ENCODE measurements at places on chromosomes 5 and 9.

DNA sequence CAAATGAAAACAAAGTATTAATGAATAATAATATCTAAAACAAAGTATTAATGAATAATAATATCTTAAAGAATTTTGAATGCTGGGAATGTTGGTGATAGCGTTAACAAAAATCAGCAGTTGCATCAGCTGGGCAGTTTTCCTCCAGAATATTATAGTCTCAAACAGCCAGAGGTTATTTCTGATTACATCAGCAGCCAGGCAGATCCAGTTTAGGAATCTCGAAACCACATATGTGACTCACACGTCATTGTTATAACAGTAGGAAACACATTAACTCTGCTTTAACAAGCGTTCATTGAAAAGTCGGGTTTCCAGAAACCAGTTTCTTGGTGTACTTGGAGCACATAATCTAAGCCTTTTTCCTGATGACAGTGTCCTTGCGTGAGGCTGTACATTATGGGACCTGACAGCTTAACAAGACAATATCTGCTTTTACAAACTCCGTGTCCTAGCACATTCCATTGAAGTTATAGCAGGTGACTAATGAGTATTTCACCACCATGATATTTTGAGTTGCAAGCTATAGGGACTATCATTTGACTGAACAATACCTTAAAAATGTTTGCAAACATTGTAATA, 559.5 kb upstream of the KLF4 start:
- no peak for DNase-seq

- DNase-seq, result no peak
Measured at GRCh38 chr5:120388016-120388781, 75.9 kb upstream of the PRR16 start.

GRCh38 chr5:73242735-73243134, 69.7 kb downstream of the TMEM174 start:
- no peak for DNase-seq

- no peak for DNase-seq
Measured at GRCh38 chr5:170963521-170963920, 101.7 kb downstream of the RANBP17 start.

Data from stimulated activated CD4-positive, alpha-beta T cell treated with anti-CD3 and anti-CD28 coated beads, Interleukin-4, amount 100 ng/mL, for 48 hours (primary cell).